ENCODE measurements at places on chromosomes 2 and 18.

- no peak for DNase-seq
Measured at GRCh38 chr2:3523551-3524041, 4.3 kb upstream of the ADI1 start.

DNA sequence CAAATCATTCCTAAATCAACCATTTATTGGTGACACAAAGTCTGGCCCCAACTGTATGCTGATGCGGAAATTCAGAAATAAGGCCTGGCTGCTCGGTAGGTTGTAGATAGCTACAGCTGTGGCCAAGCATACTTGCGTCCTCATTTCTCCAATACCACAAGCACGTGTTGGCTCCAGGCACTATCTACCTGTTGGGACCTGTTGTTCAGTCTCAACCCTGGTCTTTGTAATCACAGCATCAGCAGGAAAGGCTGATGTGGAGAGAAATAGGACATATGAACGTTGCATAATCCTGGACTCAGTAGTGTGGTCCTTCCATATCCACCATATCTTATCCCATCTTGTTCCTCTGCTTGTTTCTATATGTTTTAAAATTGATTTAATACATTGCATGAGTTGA, 212.6 kb downstream of the PMAIP1 start:
- no peak for DNase-seq

GRCh38 chr2:86336675-86337243, 667 bp downstream of the REEP1 start:
- no peak for DNase-seq

DNA sequence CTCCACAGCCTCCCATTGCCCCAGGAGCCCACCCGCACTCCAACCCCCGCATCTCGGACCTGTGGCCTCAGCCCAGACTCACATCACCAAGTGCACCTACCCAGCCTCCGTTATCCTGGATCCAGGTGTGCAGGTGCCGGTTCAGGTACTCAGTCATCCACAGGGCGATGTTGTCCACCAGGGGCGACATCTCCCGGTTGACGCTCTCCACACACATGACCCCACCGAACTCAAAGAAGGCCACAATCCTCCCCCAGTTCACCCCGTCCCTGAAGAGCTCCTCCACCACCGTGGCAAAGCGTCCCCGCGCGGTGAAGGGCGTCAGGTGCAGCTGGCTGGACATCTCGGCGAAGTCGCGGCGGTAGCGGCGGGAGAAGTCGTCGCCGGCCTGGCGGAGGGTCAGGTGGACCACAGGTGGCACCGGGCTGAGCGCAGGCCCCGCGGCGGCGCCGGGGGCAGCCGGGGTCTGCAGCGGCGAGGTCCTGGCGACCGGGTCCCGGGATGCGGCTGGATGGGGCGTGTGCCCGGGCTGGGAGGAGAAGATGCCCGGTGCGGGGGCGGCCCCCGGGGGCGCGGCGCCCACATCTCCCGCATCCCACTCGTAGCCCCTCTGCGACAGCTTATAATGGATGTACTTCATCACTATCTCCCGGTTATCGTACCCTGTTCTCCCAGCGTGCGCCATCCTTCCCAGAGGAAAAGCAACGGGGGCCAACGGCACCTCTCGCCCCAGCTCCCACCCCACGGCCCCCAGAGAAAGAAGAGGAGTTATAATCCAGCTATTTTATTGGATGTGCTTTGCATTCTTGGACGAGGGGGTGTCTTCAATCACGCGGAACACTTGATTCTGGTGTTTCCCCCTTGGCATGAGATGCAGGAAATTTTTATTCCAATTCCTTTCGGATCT, 1.3 kb downstream of the BCL2 start:
- peak; percentile 24 for DNase-seq

- no peak for DNase-seq
Measured at GRCh38 chr18:31513189-31513935, 15.4 kb downstream of the DSG2 start.

DNA sequence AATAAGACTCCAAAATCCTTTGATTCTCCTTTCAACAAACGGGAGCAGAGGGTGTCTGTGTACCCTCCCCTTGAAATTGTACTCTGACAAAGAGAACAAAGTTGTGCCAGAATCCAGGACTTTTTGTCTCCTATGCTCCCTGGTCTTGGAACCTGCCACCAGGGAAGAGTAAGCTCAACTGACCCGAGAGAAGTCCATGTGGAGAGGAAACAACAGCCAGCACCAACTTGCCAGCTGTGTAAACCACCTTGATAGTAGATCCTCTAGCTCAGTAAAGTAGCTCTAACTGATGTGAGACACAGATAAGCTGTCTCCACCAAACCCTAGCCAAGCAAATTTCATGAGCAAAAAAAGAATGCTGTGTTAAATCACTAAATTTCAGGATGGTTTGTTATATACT, 46.9 kb downstream of the LNPK start:
- DNase-seq, result no peak

DNA sequence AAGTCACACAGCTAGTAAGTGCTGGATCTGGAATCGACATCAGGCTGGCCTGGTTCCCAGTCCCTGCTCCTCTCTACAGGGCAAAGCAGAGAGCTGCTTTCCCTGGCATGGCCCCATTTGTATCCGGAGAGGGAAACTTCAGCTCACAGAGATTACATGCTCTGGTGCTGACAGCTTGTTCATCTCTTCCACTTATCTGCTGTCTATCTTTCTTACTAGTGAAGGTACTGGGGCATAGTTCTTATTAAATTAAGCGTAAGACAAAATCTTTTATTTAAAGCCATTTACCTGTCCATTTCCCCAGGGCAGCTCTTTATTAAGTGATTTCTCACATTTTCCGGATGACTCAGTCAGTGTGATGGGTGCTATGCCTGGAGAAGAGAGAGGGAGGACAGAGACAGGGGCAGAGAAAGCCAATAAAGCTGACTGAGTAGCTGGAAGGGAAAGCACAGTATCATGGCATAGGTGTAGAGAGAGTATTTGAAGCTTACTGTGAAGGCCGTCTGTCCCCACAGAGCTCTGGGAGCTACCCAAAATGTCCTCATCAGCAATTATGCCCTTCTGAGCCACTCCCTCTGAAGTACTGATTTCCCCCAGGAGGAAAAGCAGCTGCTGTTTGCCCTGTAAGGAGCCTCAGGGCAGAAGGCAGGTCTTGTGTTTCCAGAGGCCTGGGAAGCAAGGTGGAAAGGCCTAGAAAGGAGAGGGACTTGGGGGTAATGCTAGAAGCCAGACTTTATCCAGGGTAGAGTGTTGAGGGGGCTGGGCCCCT, 44.1 kb upstream of the EPAS1 start:
- no peak for DNase-seq

DNA sequence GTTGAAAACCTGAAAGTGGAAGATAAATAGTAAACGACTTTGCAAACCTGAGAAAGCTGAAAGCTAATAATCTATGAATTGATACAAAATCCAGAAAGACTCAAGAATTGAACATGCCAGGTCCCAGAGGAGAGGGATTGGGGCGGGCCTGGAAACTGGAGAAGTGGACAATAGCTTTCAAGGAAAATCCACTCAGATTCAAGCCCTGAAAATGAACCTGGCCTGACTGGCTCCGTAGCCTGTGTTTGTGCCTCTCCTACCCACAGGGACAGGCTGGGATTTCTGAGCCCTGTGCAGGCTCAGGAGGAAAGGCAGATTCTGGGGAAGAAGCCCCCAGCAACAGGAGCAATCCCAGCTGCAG, 274.8 kb upstream of the HS6ST1 start:
- DNase-seq, result no peak

GRCh38 chr2:173399229-173399628, 44.6 kb downstream of the CDCA7 start:
- no peak for DNase-seq

GRCh38 chr2:45964223-45964841, 312.9 kb downstream of the PRKCE start:
- DNase-seq, result peak; percentile 97

DNA sequence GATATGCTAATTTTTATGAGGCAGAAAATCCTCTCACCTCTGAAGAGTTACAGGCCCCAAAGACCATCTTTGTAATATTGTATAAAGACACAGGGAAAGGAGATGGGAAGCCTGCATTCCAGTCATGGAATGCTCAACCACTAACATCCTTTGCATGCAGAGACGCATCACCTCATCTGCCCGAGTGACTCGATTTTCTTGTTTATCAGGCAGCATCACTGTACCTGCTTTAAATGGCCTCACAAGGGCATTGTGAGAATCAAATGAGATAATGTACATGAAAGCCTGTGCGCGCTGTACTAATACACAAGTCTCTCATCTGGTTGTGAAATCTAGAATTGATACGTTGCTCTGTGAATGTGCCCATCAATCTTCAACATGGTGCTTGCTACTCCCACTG, 10.2 kb upstream of the TMEM247 start:
- no peak for DNase-seq

DNA sequence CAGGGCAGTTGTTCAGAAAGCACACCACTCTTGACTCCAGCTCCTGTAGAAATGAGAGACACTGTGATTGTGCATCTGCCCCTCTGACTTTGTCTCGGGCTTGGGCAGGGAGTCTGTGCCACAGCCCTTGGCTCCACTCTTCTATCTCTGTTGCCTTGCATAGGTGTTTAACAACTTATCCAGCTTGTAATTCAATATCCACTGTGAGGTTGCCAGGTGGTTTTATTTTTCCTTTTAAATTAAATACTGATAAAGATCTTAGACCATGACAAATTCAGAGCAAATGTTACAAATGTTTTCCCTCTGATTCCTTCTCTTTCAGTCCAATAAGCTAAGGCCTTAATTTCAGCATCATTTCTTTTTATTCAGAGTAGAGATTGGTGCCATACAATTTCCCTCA, 421.7 kb downstream of the STK39 start:
- no peak for DNase-seq

DNA sequence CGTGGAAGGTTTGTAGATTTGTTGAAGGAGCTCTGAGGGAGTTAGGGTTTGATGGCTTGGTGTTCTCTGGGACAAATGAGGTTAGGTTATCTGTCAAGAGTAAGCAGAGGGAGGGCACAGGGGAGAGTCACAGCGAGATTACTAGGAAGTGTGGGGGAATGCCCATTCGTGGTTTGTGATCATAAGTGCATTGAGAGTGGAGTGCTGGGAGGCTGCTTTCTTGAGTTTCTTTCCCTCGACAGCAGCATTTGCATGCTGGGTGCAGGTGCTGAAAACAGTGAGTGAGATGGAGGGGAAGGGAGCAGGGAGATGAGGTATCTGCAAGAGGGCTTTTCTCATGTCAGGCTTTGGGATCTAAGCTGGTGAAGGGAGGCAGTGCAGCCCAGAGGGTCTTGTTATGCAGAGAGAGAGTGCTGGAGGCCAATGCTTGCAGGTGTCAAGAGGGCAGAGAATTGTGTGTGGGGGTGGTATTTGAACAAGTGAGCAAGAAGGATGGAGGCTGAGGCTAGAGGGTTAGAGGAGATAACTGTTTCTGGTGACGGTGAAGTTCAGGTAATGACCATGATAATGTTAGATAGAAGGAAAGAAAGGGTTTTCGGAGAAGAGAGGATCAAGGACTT, 8.8 kb downstream of the RALB start:
- no peak for DNase-seq

GRCh38 chr2:121044412-121044811, 240.6 kb downstream of the TFCP2L1 start:
- no peak for DNase-seq

GRCh38 chr2:62208074-62208757, 12.3 kb downstream of the B3GNT2 start:
- no peak for DNase-seq

GRCh38 chr18:69948256-69948655, 583 bp upstream of the CD226 start:
- DNase-seq, result no peak

DNA sequence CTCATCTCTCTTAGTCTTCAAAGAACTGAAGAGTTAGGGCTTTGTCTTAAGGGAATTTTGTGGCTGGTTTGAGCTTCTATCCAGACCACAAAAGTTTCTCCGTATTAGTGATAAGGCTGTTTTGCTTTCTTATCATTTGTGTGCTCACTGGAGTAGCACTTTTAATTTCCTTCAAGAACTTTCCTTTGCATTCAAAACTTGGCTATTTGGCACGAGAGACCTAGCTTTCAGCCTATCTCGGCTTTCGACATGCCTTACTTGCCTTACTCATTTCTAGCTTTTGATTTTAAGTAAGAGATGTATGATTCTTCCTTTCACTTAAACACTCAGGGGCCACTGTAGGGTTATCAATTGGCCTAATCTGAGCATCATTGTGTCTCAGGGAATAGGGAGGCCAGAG, 29.9 kb downstream of the HDHD2 start:
- DNase-seq, result no peak

GRCh38 chr2:7333960-7334493, 416.8 kb downstream of the RNF144A start:
- DNase-seq, result no peak

- DNase-seq, result no peak
Measured at GRCh38 chr2:68231061-68231372, 21.3 kb downstream of the PPP3R1 start.

GRCh38 chr2:8620611-8621382, 61.1 kb upstream of the ID2 start:
- DNase-seq, result no peak

GRCh38 chr2:62340994-62341484, 145.1 kb downstream of the B3GNT2 start:
- no peak for DNase-seq

GRCh38 chr2:224958462-224958857, 83.8 kb downstream of the DOCK10 start:
- DNase-seq, result no peak

DNA sequence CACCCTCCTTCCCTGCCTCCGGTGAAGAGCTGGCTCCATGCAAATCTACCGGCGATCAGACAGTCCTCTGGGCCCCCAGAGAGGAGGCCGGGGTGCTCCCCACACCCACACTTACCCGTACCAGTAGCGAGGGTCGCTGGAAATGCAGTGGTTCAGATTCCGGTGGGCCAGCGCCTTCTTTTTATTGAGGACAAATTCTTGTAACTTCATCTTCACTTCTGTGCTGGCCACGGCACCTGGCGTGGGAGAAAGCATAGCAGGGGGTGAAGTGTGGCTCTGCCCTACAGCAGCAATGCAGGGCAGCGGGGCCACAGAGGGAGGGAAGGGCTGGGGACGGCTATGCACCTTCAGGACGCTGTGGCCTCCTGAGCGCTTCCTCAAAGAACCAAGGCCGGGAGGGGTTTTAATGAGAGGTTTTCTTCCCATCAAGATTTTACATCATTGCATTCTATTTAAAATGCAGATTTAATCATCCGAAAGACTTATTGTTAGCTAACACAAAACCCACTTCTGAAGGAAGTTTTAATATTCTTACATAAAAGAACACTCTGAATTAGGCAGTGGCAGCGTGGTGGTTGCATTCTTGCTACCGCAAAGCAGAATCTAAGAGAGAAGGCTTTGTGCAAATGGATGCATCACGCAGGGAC, 237.0 kb downstream of the HDAC4 start:
- no peak for DNase-seq

- DNase-seq, result no peak
Measured at GRCh38 chr2:62474176-62474575, 31.8 kb downstream of the TMEM17 start.

Measured in Panc1 (cell line).